ENCODE measurements at places on chromosomes 5 and 9.

DNA sequence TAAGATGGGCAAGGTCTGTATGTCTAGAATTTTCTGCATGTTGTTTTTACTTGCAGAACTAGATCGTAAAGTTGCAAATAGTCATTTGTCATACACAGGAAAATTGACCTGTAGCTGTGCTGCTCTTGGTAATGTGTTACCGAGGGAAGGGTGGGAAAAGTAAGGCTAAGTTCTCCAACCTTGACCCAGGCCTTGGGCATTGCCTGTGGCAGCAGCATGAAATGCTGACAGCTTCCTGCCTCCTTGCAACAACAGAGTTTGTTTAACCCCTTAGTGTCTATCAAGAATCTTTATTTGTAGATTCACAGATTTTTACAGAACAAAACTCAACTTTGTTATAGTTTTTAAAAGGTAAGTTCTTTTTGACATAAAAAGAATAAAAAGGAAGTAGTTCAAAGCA lies 48.3 kb downstream of the ERCC6L2 start:
- DNase-seq = no peak

DNA sequence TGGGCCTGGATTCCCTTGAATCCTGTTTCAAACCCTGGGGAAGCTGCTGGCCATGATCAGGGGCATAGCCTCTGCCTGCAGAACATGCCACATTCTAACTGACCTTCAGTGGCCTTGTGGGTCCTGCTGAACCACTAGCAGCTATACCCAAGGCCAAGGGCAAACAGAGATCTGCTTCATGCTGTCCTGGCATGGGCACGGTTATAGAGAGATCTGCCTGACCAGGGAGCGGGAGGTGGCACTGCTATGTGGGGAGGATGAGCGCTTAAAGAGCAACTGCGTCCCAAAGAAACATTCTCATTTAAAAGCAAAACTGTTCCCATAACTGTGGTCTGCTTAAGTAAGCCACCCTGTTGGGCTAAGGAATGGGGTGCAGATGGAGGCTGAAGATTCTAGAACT lies 36.5 kb upstream of the SYNPO start:
- DNase-seq = no peak

DNA sequence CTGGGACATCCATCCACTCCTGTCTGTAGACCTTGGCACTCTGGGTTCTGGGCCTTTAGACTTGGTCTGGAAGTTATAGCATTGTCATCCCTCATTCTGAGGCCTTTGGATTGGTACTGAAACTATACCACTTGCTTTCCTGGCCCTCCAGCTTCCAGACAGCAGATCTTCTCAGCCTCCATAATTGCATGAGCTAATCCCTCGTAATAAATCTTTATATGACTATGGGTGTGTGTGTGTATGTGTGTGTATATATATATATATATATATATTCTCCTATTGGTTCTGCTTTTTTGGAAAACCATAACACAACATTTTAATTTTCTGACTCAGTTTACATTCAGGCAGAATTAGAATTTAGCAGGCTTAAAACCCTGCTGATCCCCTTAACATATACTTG lies 180.5 kb downstream of the ENC1 start:
- DNase-seq = no peak

GRCh38 chr5:56269216-56269927 lies 36.2 kb upstream of the ANKRD55 start:
- DNase-seq = no peak

DNA sequence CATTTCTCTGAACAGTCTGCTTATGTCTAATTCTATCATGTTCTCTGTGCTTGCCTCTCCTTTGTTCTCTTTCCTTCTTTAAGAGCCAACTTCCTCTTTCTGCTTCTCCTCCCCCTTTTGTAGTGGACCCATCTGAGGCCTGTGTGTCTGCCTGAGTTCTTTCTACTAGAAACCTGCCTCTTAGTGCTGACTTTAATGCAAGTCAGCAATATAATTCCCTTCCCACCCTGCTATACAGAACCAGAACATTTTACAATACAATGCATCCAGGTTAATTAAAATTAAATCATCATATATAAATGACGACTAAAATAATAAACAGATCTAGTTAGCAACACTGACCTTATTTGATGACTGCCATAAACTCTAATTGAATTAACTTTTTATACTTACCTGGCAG lies 82.6 kb upstream of the GAS1 start:
- DNase-seq = no peak

GRCh38 chr9:25308549-25308948 lies 369.7 kb downstream of the TUSC1 start:
- no peak for DNase-seq

DNA sequence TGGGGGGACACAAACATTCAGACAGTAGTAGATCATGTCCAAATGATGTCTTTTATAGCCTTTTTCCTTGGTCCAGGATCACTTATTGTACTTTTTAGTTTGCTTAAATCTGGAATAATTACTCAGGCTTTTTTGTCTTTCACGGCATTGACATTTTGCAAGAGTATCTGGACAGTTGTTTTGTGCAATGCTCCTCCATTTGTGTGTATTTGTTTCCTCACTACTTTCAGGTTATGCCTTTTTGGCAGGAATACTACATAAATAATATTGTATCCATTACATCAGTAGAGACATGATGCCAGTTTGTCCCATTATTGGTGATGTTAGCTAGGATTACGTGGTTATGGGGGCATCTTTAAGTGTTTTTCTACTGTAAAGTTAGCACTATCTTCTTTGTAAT lies 238.3 kb downstream of the MAN2A1 start:
- no peak for DNase-seq

DNA sequence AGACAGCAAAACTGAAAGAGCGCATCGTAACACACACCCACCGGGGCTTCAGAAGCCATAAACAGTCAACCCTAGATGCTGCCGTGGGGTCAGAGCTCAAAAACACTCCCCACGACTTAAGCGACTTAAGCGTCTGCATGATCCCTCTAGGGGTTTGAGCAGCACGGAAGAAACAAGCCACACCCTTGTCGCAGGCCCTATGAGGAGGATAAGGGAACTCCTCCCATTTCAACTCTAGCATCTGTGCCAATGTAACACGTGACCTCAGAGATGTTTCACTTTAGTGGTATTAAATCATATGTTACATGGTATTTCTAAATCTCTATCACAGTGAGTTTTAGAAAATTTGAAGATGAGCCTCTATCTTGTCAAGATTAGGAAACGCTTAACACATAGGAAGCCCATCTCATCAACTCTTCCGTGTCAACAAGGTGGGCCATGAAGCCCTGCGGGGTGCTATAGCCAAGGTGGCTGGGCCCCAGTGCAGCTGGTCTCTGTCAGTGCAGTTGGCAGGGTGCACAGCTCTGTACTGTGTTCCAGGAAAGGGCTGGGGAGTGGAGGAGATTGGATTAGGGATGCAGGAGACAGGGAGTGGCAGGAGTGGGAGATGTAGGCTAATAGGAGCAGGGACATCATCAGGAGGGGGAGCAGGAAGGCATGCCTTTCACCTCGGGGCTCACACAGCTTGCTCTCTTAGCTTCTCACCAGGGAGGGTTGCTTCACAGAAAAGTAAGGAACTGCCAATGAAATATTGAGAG lies 33.1 kb downstream of the ZCCHC9 start:
- no peak for DNase-seq

- no peak for DNase-seq
These were observed 29.3 kb downstream of the CDHR2 start for GRCh38 chr5:176578391-176578808.

DNA sequence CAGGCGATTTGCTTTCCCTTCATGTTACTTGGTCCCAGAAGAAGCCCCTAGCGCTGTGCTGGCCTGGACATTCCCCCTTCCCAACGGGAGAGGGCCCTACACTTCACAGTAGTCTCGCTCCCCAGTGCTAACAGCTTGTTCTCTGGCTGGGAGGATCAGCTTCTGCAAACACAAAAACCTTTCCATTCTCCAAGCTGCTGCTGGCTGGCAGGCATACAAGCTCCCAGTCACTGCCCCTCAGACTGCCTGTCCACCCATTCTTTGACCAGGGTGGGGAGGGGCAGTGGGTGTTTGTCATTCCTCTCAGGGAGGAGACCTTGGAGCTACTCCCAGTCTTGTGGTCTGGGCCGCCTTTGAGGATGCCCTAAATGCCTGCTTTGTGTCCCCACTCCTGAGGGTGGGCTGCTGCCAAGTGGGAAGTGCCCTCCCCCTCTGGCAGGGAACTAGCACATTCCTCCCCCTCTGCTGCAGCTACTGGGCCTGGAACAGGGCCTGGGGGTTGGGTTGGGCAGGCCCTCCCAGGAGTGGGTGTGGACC lies 20.8 kb downstream of the ENHO start:
- DNase-seq = peak; percentile 99

DNA sequence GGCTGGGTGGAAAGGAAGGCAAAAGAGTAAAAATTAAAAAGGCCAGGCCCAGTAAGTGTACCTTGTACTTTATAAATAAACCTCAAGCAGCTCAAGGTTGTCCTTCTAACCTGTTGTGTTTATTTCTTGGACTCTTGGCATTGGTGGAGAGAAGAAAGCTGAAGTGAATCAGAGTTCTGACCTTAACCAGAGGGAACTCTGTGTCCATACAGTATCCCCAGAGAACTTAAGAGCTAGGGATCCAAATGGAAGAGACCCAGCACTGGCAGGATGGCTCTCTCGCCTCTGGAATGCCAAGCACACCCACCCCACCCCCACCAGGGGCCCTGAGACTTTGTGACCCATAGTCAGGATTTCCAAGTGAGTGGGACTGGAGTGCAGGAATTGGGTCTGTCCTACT lies 14.2 kb downstream of the NUDT2 start:
- DNase-seq = no peak

GRCh38 chr9:34233672-34234071 lies 54.8 kb downstream of the UBAP1 start:
- DNase-seq = no peak

DNA sequence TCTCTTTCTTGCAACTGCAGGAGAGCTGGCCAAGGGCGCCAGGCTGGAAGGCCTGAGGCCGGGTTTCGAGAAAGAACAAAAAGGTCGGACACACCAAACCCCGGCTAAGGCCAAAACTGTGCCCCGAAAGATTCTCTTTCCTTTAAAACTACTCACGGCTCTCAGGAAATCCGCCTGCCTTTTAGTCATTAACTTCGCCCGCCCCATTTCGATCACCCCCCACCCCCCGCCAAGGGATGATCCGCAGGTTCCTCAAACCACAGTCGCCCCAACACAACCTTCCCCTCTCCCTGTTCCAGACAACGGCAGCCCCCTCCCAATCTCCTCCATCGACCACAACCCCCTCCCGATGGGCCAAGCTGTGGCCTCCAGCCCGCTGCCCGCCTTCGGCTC lies 536 bp downstream of the FEM1C start:
- DNase-seq = peak; percentile 68

DNA sequence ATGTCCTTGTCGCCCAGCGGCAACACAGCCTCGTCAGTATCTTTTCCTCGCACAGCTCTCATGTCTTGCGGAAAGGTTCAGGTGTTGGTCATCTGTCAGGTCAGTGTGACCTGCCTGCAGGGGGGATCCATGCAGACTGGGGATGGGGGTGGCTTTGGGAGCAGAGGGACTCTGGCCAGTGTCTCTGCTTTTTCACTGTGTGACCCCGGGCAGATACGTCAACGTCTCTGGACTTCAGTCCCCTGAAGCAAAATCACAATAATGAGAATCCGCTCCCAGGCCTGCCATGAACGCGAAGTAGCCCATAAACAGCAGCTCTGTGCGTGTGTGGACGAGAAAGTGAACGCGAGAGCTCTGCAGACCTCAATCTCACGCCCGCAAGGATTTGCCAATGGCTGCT lies 75.7 kb upstream of the FCN1 start:
- no peak for DNase-seq

DNA sequence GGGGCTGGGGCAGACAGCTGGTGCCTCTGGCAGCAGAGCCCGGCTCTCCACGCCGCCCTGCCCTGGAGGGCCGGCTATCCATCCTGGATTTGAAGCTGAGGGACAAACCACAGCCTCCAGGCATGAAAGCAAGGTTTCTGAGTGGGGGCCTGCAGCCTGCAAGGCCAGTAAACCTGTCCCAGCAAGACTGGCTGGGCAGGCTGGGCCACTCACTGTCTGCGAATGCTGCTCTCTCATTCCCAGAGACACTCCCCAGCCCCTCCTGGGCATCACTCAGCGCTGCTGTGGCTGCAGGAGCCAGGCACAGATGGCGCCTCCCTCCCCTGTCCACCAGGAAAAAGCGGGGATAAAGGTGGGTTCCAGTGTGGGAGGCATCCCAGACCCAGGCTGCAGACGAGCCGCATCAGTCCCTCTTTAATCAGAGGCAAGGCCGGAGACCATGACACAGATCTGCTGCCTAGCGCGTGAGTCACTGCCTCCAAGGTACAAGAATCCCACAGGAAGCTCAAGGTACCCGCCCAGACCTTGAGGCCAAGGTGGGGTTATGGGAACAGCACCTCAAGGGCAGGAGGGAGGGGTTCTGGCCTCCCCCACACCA lies 118.0 kb downstream of the VAV2 start:
- no peak for DNase-seq

DNA sequence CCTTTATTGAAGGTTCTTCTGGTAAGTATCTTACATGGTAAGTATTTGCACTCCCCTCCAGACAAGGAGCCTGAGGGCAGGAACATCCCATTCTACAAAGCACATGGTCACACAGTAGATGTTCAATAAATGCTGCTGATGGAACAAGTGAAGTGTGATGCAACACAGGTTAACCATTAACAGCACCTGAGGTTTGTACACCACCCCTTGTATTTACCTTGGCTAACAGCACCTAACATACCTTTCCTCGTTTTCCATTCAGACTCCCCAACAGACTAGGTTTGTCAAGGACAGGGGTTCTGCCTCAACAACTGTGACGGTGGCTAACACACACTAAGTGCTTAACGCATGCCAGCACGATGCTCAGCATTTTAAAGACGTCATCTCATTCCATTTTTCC lies 213.6 kb downstream of the MAPKAP1 start:
- no peak for DNase-seq

DNA sequence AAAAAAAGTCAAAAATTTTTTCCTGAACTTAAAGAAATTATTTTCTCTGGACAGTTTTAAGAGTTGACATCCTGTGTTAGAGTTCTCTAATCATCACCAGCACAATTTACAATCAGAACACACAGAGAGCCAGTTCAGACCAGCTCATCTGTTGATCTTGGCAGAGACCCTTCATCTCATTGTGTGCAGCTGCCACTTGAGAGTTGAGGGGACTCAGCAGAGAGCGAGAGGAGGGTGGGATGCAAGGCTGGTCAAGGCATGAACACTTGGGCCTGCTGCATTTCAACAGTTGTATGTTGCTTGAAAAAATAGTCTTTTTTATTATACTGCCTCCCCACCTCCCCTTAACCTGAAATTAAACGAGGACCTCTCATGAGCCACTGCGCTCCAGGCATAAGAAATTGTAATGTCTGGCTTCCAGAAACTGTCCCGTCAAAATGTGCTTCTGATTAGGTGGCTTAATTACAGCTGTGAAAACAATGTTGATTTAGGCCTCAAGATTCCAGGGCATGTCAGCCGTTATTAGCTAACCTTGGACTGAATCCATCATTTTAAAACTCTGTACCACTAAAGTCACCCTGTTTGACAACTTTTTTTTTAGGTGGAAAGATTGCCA lies 383.6 kb downstream of the CCDC171 start:
- DNase-seq = no peak

Measured in putamen (tissue), 1 donor.